ENCODE measurements at places on chromosomes 3 and 15. TPM values are rescaled to one million over a fixed set of nuclear protein-coding genes. Genes with fewer than 3 reads are reported as not detected.
A peak's percentile ranks its signal among the peaks of the same experiment; 100 is the strongest.

GRCh38 chr15:29086001-29086400 is 183.6 kb downstream of the NSMCE3 start:
- DNase-seq: no peak

GRCh38 chr3:142021127-142021526 is 128.2 kb downstream of the TFDP2 start:
- no peak for DNase-seq

DNA sequence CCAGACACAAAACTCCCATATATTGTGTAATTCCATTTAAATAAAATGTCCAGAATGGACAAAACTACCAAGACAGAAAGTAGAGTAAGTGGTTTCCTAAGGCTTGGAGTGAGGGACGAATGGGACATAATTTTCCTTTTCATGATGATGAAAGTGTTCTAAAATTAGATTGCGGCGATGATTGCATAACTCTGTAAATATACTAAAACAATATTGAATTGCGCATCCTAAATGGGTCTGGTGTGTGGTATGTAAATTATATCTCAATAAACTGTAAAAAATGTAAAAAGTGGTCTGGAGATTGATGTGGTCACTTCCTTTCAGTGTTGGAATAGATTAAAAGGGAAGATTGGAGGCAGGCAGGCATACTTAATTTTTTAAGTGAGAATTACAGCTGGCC is 105.9 kb upstream of the KCNAB1 start:
- no peak for DNase-seq

Gene ACAD9
- 34.4 TPM for total RNA-seq

Gene ITIH1
- total RNA-seq: not detected

Gene KBTBD13
- not detected for total RNA-seq

- peak; percentile 40 for DNase-seq
Observed at GRCh38 chr3:85255949-85256348, 297.2 kb downstream of the CADM2 start.

Gene DALRD3
- 27.8 TPM for total RNA-seq

Gene SLC22A14
- not detected for total RNA-seq

DNA sequence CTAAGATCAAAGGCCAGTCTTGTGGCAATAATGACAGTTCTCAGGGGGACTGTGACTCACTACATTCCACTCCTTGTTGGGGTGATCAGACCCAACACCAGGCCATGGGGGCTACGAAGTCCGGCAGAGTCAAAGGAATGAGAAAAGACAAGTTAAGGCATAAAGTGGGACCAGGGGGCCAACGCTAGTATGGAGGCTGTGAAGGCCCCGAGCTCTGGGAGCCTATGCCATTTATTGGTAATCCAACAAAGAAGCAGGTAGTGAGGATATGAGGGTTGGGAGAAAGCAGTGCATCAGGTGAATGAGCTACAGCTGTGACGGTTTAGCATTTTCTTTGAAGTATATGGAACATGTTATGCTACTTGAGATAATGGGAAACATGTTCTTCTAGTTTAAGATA is 104.4 kb upstream of the C2CD4B start:
- DNase-seq: no peak

GRCh38 chr3:13308380-13308801 is 111.7 kb downstream of the NUP210 start:
- DNase-seq: peak; percentile 38

Gene CATSPER2
- total RNA-seq: 11.3 TPM

DNA sequence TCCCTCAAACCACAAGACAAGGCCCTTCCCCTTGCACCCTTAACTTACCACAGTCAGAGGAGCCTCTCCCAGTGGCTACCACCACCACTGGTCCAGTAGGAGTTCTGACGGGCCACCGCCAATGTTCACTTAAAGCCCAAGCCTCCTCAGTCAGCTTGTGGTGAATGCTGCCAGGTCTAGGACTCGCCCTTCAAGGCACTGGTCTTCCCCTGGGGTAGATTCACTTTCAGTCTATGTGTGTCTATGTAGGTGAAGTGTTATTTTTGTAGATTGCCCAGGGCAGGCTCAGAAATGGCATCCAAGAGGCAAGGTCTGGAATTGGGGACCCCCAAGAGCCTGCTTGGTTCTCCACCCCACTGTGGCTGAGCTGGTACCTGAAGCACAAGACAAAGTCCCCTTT is 15.4 kb upstream of the CASR start:
- DNase-seq: no peak

GRCh38 chr3:174251681-174252080 is 607.5 kb upstream of the NAALADL2 start:
- DNase-seq: no peak

Gene SLCO3A1
- 2.2 TPM for total RNA-seq

DNA sequence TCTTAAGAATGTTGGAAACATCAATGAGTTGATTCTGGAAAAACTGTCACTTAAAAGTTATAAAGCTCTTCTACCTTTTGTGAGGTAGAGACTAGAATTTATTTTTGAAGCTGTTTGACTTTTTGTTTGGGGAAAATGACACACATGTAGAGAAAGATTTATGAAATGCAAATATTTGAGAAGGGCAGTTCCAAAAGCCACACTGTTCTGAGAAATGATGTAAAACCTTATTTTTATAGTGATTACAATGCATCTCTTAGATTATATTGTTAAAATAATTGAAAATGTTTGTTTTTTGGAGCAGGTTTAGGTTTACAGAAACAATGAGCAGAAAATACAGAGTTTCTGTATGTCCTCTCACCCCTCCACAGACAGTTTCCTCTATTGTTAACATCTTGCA is 116.1 kb upstream of the CMC1 start:
- no peak for DNase-seq

Gene CLDN18
- not detected for total RNA-seq

Gene NR2E3
- under 0.01 TPM for total RNA-seq

DNA sequence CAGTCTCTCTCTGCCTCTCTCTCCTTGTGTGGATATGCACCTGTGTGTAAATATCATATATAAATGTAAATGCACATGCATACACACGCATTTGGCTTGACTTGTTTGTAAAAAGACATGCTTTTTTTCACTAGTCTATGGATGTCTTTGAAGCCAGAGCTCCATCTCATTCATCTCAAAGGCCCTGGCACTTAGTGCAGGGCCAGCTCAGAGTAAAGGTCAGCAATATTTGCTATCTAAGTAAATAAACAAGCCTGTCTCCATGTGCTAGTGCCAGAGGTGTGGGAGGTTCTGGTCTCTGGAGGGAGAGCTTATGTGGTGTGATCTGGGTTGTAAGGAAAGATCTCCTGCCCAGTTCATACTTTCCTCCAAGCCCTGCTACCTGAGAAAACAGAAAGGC is 5.6 kb downstream of the CLSTN2 start:
- no peak for DNase-seq

DNA sequence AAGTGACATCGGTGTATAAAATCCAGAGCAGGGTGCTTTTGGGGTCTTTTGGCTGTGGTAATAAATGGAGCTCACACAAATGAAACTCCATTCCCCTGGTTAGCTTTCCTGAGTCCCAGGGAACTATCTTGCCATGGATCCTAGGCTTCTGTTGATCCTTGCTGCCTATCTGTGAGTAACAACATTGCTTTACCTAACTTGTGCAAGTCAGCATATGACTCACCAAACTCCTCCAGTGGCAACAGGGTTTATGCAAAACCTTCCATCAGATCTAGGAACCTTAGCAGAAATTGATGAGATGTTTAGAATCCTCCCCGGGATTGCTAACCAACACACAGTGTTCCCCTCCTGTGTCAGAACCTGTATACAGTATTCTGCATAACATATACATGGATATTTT is 105.4 kb downstream of the SCAPER start:
- peak; percentile 88 for DNase-seq

Gene SLC9C1
- total RNA-seq: not detected

GRCh38 chr3:116097226-116097625 is 348.1 kb downstream of the LSAMP start:
- DNase-seq: no peak

GRCh38 chr3:154210986-154211385 is 89.8 kb downstream of the ARHGEF26 start:
- no peak for DNase-seq

Gene CLRN1
- total RNA-seq: not detected

DNA sequence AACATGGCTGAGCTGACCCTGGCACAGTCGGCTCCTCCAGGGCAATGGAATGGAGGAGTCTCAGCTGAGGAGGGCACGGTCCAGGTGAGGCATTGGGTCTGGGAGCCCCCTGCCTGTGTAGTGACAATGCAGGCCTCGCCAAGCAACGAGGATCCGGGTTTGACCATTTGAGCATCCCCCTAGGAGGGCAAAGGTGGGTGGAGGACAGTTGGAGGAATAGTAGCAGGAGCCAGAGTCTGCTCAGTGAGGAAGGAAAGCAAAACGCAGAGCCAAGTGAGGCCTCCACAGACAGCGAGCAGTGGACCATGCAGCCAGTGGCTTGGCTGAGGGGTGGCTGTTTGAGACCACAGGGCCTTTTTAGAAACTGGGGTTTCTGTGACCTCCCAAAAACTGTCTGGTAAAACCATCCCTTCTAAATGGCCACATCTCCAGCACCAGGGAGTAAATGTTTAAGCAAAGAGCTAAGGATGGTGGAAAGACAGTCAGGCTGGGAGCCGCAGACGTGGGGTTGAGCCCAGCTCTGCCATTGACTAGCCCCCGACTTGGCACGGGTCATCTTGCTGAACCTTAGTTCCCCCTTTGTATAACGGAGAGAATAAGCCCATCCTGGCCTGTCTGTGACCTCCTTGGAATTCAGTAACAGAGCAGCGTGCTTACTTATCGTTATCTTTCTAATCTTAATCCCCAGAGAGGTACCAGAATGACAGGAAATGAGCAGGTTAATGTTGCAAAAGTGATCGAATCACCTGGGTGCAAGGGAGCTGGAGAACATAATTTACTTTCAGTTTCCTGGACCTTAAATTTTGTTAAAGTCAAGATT is 46.8 kb downstream of the CMTM6 start:
- no peak for DNase-seq

DNA sequence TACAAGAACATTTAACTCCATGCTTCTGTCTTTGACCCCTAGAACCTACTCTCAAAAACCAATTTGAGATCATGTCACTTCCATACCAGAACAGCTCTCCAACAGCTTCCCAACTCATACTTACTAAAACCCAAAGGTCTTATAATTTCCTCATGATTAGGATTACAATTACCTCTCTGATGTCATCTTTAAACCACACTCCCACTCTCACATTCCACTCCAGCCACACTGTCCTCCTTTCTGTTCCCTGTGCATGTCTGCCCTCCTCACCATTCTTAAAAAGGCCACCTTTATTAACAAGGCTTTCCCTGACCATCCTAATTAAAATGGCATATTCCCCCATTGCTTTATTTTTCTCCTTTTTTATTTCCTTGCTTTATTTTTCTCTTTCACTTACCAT is 18.9 kb downstream of the PHC3 start:
- peak; percentile 42 for DNase-seq

Gene SCN5A
- 2.0 TPM for total RNA-seq

DNA sequence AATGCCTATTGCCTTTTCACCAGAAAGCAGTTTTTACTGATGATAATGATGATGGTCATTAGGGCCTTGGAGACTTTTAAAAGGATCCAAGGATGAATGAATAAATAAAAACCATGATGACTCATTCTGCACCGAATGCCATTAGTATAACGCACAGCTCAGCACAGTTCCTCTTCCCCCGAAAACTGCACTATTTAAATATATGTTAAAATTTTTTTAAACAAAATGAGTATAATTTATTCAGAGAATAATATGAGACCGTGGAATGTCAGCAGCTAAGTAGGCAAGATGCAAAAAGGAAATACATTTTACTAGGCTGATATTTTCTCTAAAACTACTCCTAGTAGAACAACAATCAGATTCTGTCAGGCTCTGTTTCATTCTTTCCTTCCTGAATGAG is 83.4 kb upstream of the NANOGP8 start:
- DNase-seq: peak; percentile 90

GRCh38 chr15:78420766-78421165 is 17.2 kb upstream of the IREB2 start:
- DNase-seq: no peak

Gene ARHGEF26
- total RNA-seq: 2.0 TPM

GRCh38 chr3:105764378-105765307 is 104.2 kb downstream of the CBLB start:
- no peak for DNase-seq

DNA sequence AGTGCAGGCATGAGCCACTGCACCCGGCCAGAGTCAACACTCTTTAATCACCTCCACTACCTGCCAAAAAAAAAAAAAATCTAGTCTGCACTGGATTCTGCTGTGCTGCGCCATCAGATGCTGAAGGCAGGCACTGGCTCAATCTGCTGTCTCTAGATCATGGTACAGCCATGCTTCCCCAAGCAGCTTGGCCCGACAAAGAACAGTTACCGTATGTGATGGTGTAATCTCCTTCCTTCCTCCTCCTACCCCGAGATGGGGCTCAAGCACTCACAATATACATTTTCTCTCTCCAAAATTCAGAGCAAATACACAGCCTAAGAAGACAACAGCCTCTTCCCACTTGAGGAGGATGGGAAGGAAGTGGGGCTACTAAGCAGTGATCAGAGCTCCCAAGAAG is 45.1 kb downstream of the DAPK2 start:
- no peak for DNase-seq

DNA sequence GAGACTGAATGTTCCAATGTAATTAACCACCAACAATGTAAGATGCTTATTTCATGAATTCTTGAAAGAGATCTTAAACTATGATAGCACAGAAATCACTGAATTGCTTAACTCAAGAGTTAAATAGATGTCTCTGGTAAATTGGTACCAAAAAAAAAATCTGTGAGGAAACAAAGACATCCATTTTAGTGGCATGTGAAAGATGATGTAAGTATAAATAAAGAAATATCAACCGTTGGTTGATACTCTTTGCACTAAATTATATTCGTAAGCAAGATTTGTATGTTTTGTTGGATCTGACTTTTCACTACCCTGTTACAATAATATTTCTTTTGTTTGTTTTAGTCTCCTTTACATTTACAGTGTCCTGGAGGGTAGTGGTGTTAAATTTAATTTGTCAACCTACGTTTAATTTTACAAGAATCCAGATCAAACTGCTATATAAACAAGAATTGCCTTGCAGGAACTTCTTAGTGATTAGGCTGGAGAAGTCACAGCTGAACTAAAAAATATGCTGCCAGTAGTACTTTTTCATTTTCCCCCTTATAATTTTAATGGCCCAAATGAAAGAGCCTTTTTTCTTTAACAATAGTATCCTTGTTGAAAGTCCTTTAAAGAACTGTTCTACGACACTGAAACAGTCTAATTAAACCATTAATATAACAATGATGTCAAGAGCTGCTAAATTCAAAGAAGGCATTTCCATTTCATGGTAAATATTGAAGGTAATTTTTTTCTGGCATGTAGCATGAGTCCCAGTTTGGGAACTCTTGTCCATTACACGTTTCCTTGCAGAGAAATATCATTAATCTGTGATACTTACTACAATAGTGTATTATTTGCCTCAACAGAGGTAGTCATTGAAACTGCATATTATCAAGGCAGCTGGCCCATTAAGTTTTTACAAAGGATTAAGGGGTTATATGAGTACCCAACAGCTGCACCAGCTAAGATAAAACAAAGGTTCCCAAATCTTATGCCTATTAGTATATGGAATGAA is 109.6 kb upstream of the PHLDB2 start:
- no peak for DNase-seq

- DNase-seq: no peak
Observed at GRCh38 chr3:44125882-44126281, 115.8 kb upstream of the TOPAZ1 start.

Gene GOLGA8R
- 1.1 TPM for total RNA-seq

- DNase-seq: no peak
Observed at GRCh38 chr3:111956449-111956848, 22.4 kb upstream of the ABHD10 start.

GRCh38 chr15:42405863-42406482 is 46.7 kb downstream of the CAPN3 start:
- DNase-seq: no peak

- DNase-seq: no peak
Observed at GRCh38 chr3:51394541-51394940, 3.5 kb downstream of the RBM15B start.
